Activated naive CD8-positive, alpha-beta T cell treated with anti-CD3 and anti-CD28 coated beads for 36 hours (primary cell): ENCODE measurements at places on chromosomes 6 and 20. TPM values are rescaled to one million over a fixed set of nuclear protein-coding genes. Genes with fewer than 3 reads are reported as not detected.
A peak's percentile ranks its signal among the peaks of the same experiment; 100 is the strongest.

GRCh38 chr20:42082611-42083010 lies 464.4 kb upstream of the CHD6 start:
- no peak overlapping the region for H3K4me3 ChIP-seq
- no peaks in the 10 kb centered on the region for H3K36me3 ChIP-seq
- H3K27ac ChIP-seq, result no peak overlapping the region
- H3K27me3 ChIP-seq, result no peaks in the 10 kb centered on the region
- no peaks in the 10 kb centered on the region for H3K4me1 ChIP-seq

- H3K36me3 ChIP-seq, result peaks cover 70% of the 10 kb centered on the region
- H3K27ac ChIP-seq, result no peak overlapping the region
- no peak overlapping the region for H3K4me3 ChIP-seq
- DNase-seq, result no peak
- no peaks in the 10 kb centered on the region for H3K27me3 ChIP-seq
Measured at GRCh38 chr6:158677906-158678578, 28.2 kb downstream of the SYTL3 start.

- H3K27me3 ChIP-seq, result no peaks in the 10 kb centered on the region
- H3K4me1 ChIP-seq, result peaks cover 7% of the 10 kb centered on the region
- H3K27ac ChIP-seq, result no peak overlapping the region
- DNase-seq, result no peak
- H3K4me3 ChIP-seq, result no peak overlapping the region
Measured at GRCh38 chr20:61982951-61983315, 82.7 kb downstream of the TAF4 start.

- no peak overlapping the region for H3K27ac ChIP-seq
- H3K27me3 ChIP-seq, result peaks cover 34% of the 10 kb centered on the region
- H3K4me3 ChIP-seq, result no peak overlapping the region
- no peak for DNase-seq
Measured at GRCh38 chr6:125670568-125670967, 78.9 kb upstream of the HEY2 start.

GRCh38 chr6:147216915-147217314 lies 12.7 kb downstream of the STXBP5 start:
- no peak overlapping the region for H3K27ac ChIP-seq
- no peak overlapping the region for H3K4me3 ChIP-seq
- no peak for DNase-seq
- H3K27me3 ChIP-seq, result no peaks in the 10 kb centered on the region
- H3K4me1 ChIP-seq, result peaks cover 30% of the 10 kb centered on the region
- peaks cover 29% of the 10 kb centered on the region for H3K36me3 ChIP-seq

GRCh38 chr6:24987446-24988115 lies 51.8 kb upstream of the RIPOR2 start:
- no peaks in the 10 kb centered on the region for H3K27me3 ChIP-seq
- H3K4me3 ChIP-seq, result no peak overlapping the region
- H3K36me3 ChIP-seq, result peaks cover 15% of the 10 kb centered on the region
- no peak for DNase-seq
- H3K27ac ChIP-seq, result peak overlapping the region; percentile 34

GRCh38 chr20:38043512-38044300 lies 10.2 kb downstream of the RPRD1B start:
- H3K4me1 ChIP-seq, result peaks cover 37% of the 10 kb centered on the region
- DNase-seq, result peak; percentile 24
- no peak overlapping the region for H3K27ac ChIP-seq
- H3K27me3 ChIP-seq, result no peaks in the 10 kb centered on the region
- H3K36me3 ChIP-seq, result peaks cover 25% of the 10 kb centered on the region

GRCh38 chr6:113315879-113316278 lies 541.3 kb upstream of the MARCKS start:
- H3K27me3 ChIP-seq, result peaks cover 22% of the 10 kb centered on the region
- H3K4me3 ChIP-seq, result no peak overlapping the region
- no peaks in the 10 kb centered on the region for H3K4me1 ChIP-seq

- H3K4me1 ChIP-seq, result peaks cover 5% of the 10 kb centered on the region
- no peak for DNase-seq
- no peak overlapping the region for H3K4me3 ChIP-seq
- H3K36me3 ChIP-seq, result peaks cover 9% of the 10 kb centered on the region
- no peak overlapping the region for H3K27ac ChIP-seq
- no peaks in the 10 kb centered on the region for H3K27me3 ChIP-seq
Measured at GRCh38 chr20:25316506-25317190, 68.8 kb downstream of the PYGB start.

GRCh38 chr20:6768228-6769140 lies 998 bp downstream of the BMP2 start:
- DNase-seq, result no peak
- H3K27me3 ChIP-seq, result peaks cover 78% of the 10 kb centered on the region
- no peaks in the 10 kb centered on the region for H3K4me1 ChIP-seq
- no peak overlapping the region for H3K4me3 ChIP-seq
- H3K36me3 ChIP-seq, result no peaks in the 10 kb centered on the region
- no peak overlapping the region for H3K27ac ChIP-seq

DNA sequence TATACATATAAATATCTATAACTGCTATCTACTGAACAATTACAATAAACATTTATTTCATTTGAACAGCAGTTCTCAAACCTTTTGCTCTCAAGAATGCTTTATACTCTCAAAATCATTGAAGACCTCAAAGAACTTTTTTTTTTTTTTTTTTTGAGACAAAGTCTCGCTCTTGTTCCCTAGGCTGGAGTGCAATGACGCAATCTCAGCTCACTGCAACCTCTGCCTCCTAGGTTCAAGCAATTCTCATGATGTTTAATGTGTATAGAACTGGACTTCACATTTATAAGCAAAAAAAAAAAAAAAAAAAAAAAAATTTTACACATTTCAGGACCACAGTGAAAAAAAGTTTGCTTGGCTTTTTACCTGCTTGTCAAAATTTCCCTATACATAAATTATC lies 11.7 kb downstream of the UBE2V1 start:
- DNase-seq, result no peak
- no peak overlapping the region for H3K27ac ChIP-seq
- H3K27me3 ChIP-seq, result no peaks in the 10 kb centered on the region
- peaks cover 21% of the 10 kb centered on the region for H3K36me3 ChIP-seq
- peaks cover 43% of the 10 kb centered on the region for H3K4me1 ChIP-seq
- no peak overlapping the region for H3K4me3 ChIP-seq

GRCh38 chr20:12358006-12358654 lies 440.4 kb downstream of the BTBD3 start:
- no peak overlapping the region for H3K4me3 ChIP-seq
- H3K27ac ChIP-seq, result no peak overlapping the region
- no peak for DNase-seq
- no peaks in the 10 kb centered on the region for H3K27me3 ChIP-seq
- H3K4me1 ChIP-seq, result no peaks in the 10 kb centered on the region

DNA sequence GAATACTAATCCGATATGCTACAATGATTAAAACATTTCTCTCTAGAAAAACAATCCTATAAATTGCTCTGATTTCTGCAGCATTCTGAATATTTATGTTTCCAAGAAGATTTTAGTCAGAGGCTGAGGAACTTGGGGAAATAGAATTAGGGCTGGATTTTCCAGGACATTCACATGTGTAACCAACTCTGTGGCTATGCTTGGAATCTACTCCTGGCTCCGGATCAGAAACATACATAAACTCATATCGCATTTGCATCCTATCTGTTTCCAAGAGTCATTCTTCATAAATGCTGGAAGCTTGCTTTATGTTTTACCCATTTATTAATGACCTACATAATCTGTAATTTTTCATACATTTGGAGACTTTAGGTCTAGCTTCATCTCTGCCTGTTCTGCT lies 459.9 kb upstream of the MARCKS start:
- no peak for DNase-seq
- no peaks in the 10 kb centered on the region for H3K27me3 ChIP-seq
- H3K4me3 ChIP-seq, result no peak overlapping the region
- no peaks in the 10 kb centered on the region for H3K4me1 ChIP-seq
- no peak overlapping the region for H3K27ac ChIP-seq

- H3K27ac ChIP-seq, result no peak overlapping the region
- DNase-seq, result no peak
- no peaks in the 10 kb centered on the region for H3K4me1 ChIP-seq
- H3K36me3 ChIP-seq, result no peaks in the 10 kb centered on the region
Measured at GRCh38 chr20:11076434-11077105, 402.8 kb upstream of the JAG1 start.

GRCh38 chr6:56364431-56364826 lies 117.0 kb upstream of the COL21A1 start:
- H3K27ac ChIP-seq, result no peak overlapping the region
- no peaks in the 10 kb centered on the region for H3K27me3 ChIP-seq
- no peak overlapping the region for H3K4me3 ChIP-seq
- no peaks in the 10 kb centered on the region for H3K36me3 ChIP-seq
- DNase-seq, result no peak

Gene PTK7
- 3.3 TPM for total RNA-seq

Gene SLC35F1
- 0.08 TPM for total RNA-seq

Gene RSPO4
- not detected for total RNA-seq

Gene SEL1L2
- not detected for total RNA-seq

Gene ZSCAN23
- total RNA-seq, result 1.3 TPM

Gene DYNLT2
- total RNA-seq, result 2.0 TPM
